Stimulated activated CD8-positive, alpha-beta memory T cell treated with anti-CD3 and anti-CD28 coated beads, Interleukin-15, amount 100 ng/mL, for 1 hour (primary cell): ENCODE measurements at places on chromosomes 3 and 15.

GRCh38 chr3:150251187-150252062 lies 156.7 kb upstream of the TSC22D2 start:
- no peak for DNase-seq

GRCh38 chr15:40584191-40584590 lies 9.9 kb upstream of the KNL1 start:
- DNase-seq = no peak

DNA sequence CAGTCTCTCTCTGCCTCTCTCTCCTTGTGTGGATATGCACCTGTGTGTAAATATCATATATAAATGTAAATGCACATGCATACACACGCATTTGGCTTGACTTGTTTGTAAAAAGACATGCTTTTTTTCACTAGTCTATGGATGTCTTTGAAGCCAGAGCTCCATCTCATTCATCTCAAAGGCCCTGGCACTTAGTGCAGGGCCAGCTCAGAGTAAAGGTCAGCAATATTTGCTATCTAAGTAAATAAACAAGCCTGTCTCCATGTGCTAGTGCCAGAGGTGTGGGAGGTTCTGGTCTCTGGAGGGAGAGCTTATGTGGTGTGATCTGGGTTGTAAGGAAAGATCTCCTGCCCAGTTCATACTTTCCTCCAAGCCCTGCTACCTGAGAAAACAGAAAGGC lies 5.6 kb downstream of the CLSTN2 start:
- DNase-seq = no peak

DNA sequence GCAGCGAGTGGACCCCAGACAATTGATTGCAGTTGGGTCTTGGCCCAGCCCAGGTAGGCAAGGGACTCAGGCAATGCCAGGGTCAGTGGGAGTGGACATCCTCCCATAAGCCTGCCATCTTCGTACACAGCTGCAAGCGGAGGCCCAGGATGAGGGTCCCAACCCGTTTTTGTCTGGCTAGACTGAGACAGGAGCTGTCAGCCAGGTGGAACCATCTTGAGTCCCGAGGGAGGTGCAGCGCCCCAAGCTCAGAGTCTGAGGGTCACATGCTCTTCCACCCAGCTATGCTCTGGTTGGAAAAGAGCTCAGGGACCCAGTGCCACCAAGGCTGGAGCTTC lies 22.6 kb upstream of the IP6K2 start:
- no peak for DNase-seq

DNA sequence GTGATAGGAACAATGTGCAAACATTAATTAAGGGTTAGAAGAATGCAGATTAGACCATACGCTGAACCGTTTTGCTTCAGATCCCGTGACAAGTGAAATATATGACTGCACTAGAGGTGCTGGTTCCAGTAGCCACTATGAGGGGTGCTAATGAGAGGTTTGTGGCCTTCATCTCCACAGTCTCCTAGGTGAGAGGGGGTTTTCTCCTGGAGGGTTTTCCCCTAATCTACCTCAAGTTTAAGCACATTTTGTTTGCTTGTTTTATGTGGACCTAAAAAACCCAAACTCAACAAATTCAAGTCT lies 13.7 kb upstream of the SHF start:
- no peak for DNase-seq

DNA sequence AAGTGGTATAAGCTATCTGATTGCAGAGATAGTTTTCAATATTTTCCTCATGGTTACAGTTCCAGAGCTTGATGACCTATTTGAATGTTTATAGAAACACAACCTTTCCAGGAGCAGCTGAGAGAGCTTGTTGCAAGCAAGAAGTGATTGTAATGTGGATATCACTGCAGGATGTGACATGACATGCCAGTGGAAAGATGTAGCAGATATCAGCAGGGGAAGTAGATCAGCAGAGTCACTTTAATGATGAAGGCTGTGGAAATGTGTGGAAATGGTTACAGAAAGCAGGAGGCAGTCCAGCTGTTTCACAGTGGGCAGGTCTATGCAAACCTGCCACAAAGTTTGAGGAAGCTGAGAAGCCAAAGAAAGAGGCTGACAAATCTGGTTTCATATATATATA lies 21.0 kb downstream of the TMEM158 start:
- DNase-seq = no peak
